Esophagus squamous epithelium (tissue), 5 donors: ENCODE measurements at places on chromosomes 3 and 15. TPM values are rescaled to one million over a fixed set of nuclear protein-coding genes. Genes with fewer than 3 reads are reported as not detected.

DNA sequence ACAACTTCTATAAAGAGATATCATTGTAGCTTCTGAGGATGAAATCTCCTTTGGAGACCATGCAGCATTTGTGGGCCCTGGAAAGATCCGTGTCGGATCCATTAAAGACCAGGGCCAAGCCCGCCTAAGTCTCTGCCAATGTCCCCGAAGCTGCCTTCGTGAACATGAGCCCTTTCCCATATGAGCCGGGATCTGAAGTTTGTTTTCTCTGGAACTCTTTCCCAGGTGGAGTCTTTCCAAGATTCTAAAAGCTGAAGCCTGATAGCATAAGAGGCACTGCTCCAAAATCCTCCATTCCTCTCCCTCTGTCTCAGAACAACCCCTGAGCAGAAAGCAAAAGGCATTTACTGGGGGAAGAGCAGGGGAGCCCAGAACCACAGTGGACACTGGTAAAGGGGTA, 274.6 kb downstream of the NTRK3 start:
- DNase-seq, result no peak
- H3K27me3 ChIP-seq, result no peaks in the 10 kb centered on the region
- no peaks in the 10 kb centered on the region for H3K36me3 ChIP-seq
- no peak overlapping the region for H3K4me3 ChIP-seq
- H3K4me1 ChIP-seq, result no peaks in the 10 kb centered on the region

GRCh38 chr15:70039917-70040316, 57.8 kb downstream of the TLE3 start:
- no peaks in the 10 kb centered on the region for H3K27me3 ChIP-seq
- H3K27ac ChIP-seq, result no peak overlapping the region
- no peak for DNase-seq
- H3K4me1 ChIP-seq, result no peaks in the 10 kb centered on the region
- no peak overlapping the region for H3K4me3 ChIP-seq

- no peaks in the 10 kb centered on the region for H3K36me3 ChIP-seq
- no peak for DNase-seq
- peaks cover 82% of the 10 kb centered on the region for H3K4me1 ChIP-seq
- no peak overlapping the region for H3K27ac ChIP-seq
- peaks cover 54% of the 10 kb centered on the region for H3K27me3 ChIP-seq
Measured at GRCh38 chr15:76340198-76340802, 3.7 kb downstream of the ISL2 start.

DNA sequence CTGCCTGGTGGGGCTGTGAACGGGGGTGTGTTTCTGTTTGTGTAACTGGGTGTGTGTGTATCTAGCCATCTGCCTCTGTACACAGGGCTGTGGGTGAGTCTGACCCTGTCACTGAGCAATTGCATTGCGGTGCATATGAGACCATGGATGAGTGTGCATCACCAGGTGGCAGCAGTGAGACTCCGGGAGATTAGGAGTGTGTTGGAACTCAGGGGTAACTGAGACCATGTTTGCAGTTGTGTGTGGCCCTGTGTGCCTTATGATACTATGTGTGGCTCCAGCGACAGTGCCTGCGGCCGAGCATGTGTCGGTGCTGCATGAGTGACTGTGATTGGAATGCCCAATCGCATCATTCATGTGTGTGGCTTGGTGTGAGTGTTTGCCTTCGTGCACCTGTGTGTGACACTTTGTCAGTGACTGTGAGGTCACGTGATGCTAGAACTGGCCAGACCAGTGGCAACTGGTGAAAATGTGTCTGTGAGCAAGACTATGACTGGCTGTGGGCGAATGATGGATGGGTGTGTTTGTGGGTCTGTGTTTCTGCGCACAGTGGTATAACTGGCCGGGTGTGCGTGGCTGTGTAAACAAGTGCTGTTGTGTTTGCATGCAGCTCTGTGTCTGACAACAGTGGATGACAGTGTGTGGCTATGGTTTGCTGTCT, 14.0 kb downstream of the VILL start:
- no peak overlapping the region for H3K27ac ChIP-seq
- H3K4me1 ChIP-seq, result peaks cover 31% of the 10 kb centered on the region
- no peak for DNase-seq
- no peak overlapping the region for H3K4me3 ChIP-seq

DNA sequence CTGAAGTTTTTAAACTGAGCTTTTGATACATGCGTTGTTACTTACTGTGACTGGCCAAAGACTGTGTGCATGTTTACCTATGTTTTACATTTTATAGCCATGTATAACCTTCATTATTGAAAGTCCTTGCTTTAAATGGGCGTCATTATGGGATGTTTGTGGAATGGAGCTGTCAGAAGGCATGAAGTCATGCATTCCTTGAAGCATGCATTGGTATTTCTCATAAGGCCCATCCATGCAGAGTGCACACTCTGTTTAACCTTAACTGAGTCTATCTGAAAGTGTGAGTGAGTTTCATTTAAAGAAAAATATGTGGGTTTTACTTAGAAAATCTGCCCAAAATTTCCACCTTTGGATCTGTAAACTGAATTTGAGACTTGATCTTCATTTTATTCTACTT, 51.1 kb downstream of the PSMD6 start:
- no peak for DNase-seq
- peak overlapping the region; percentile 3 for H3K27ac ChIP-seq
- H3K4me3 ChIP-seq, result no peak overlapping the region
- no peaks in the 10 kb centered on the region for H3K27me3 ChIP-seq
- H3K36me3 ChIP-seq, result no peaks in the 10 kb centered on the region
- H3K4me1 ChIP-seq, result peaks cover 96% of the 10 kb centered on the region

DNA sequence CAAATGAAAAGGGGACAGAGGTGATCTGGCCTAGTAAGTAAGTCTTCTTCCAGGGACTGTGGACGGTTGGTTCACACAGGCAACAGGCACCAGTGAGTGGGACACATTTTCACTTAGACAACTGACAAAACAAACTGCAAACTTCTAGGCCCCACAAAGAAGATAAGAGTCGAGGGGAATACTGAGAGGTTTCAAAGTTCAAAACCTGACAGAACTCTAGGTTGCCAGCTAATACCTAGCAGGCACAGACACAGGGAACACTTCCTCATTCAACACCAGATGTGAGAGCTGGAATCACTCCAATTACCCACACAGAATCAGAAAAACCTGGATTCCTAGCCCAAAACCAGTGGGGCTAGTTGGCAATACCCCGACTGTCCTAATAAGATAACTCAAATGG, 621.7 kb downstream of the ZPLD1 start:
- no peak overlapping the region for H3K27ac ChIP-seq
- no peak for DNase-seq
- H3K27me3 ChIP-seq, result no peaks in the 10 kb centered on the region
- H3K36me3 ChIP-seq, result no peaks in the 10 kb centered on the region
- H3K4me3 ChIP-seq, result no peak overlapping the region
- H3K4me1 ChIP-seq, result no peaks in the 10 kb centered on the region

The COLQ gene
- total RNA-seq, result 0.95 TPM

- no peak overlapping the region for H3K27ac ChIP-seq
- H3K36me3 ChIP-seq, result no peaks in the 10 kb centered on the region
- no peaks in the 10 kb centered on the region for H3K4me1 ChIP-seq
- DNase-seq, result no peak
- no peak overlapping the region for H3K4me3 ChIP-seq
Measured at GRCh38 chr15:75542386-75542797, 36.7 kb downstream of the PTPN9 start.

DNA sequence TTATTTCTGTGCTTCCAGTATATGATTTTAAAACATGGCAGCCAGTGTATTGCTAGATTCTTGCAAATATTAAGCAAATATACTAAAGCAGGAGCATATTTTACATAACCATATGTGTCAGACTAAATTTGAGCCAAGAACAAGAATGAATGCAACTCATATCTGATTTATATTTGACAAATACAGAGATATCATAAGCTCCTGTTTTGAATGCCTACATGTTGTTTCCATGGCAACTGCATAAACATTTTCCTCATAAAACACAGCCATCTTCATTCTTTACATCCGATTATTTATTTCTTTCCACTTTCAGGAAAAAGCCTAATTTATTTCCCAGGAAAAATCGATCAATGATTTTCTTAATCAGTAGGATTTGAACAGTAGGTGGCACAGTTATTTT, 172.2 kb upstream of the TSPAN3 start:
- no peaks in the 10 kb centered on the region for H3K36me3 ChIP-seq
- no peak for DNase-seq
- H3K27me3 ChIP-seq, result no peaks in the 10 kb centered on the region
- no peak overlapping the region for H3K4me3 ChIP-seq
- H3K4me1 ChIP-seq, result no peaks in the 10 kb centered on the region

The HCN4 gene
- not detected for total RNA-seq

The TGFBR2 gene
- total RNA-seq, result 21.3 TPM

DNA sequence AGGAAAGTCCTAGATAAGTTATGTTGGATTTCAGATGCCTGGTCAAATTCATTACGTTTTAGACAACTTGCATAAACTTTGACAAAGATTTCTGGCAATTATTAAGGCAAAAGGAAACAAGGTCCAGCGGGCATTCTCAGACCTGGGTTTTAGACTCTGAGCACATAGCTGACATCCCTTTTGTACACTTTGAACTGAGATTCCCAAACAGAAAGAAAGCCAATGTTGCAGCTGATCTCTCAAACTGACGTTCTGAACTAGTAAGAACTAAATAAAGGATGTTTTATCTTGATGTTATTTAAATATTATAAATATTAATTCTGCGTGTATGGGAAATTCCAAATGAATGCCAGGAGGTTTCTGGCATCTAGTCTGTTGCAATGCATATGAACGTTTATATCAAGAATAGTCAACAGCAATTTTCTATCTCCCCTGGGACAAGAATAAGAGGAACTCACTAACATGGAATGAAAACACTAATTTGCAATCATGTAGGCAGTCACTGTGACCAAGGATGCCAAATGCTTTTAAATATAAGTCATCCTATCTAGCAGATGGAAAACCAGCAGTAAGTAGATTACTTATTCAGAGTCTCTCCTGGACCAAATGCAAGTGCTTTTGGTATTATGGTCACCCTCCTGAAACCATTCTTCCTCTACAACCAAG, 202.1 kb downstream of the GREM1 start:
- DNase-seq, result no peak
- H3K4me1 ChIP-seq, result no peaks in the 10 kb centered on the region
- no peaks in the 10 kb centered on the region for H3K36me3 ChIP-seq
- H3K27ac ChIP-seq, result no peak overlapping the region
- H3K27me3 ChIP-seq, result no peaks in the 10 kb centered on the region

GRCh38 chr3:46186471-46187340, 21.4 kb downstream of the CCR1 start:
- H3K27ac ChIP-seq, result no peak overlapping the region
- H3K4me1 ChIP-seq, result no peaks in the 10 kb centered on the region
- H3K36me3 ChIP-seq, result no peaks in the 10 kb centered on the region
- H3K4me3 ChIP-seq, result no peak overlapping the region
- no peaks in the 10 kb centered on the region for H3K27me3 ChIP-seq
- no peak for DNase-seq

GRCh38 chr3:13160619-13161018, 87.4 kb upstream of the IQSEC1 start:
- no peaks in the 10 kb centered on the region for H3K27me3 ChIP-seq
- no peak overlapping the region for H3K27ac ChIP-seq
- no peak overlapping the region for H3K4me3 ChIP-seq
- no peak for DNase-seq
- no peaks in the 10 kb centered on the region for H3K4me1 ChIP-seq

- peak overlapping the region; percentile 87 for H3K4me3 ChIP-seq
- peaks cover 6% of the 10 kb centered on the region for H3K4me1 ChIP-seq
- H3K27me3 ChIP-seq, result no peaks in the 10 kb centered on the region
- peak overlapping the region; percentile 95 for H3K27ac ChIP-seq
Measured at GRCh38 chr15:63157891-63158431, 684 bp upstream of the RPS27L start.

The HYAL3 gene
- 5.7 TPM for total RNA-seq

The OIP5 gene
- total RNA-seq, result 2.7 TPM

GRCh38 chr3:115615001-115615814, 8.1 kb upstream of the GAP43 start:
- no peak for DNase-seq
- no peak overlapping the region for H3K27ac ChIP-seq
- H3K4me3 ChIP-seq, result no peak overlapping the region
- H3K27me3 ChIP-seq, result no peaks in the 10 kb centered on the region
- no peaks in the 10 kb centered on the region for H3K36me3 ChIP-seq

The C2CD4B gene
- total RNA-seq, result 0.15 TPM

DNA sequence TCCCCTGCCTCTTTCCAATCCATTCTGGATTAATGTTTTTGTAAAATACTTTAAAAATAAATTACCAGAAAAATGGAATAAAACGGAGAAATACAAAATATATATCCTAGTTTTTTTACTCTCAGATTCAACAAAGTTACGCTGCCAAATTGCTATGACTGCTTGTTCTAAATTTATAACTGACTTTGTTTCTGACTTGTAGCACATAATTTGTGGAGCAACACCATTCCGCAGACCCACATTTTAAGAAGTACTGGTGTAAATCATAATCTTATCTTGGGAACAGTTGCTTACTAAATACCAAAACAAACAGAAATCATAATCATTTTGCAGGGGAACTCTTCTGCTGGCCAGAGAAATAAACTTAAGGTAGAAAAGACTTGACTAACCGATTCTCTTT, 339.4 kb upstream of the CBLB start:
- H3K4me3 ChIP-seq, result no peak overlapping the region
- H3K27me3 ChIP-seq, result no peaks in the 10 kb centered on the region
- no peaks in the 10 kb centered on the region for H3K4me1 ChIP-seq
- no peak for DNase-seq

DNA sequence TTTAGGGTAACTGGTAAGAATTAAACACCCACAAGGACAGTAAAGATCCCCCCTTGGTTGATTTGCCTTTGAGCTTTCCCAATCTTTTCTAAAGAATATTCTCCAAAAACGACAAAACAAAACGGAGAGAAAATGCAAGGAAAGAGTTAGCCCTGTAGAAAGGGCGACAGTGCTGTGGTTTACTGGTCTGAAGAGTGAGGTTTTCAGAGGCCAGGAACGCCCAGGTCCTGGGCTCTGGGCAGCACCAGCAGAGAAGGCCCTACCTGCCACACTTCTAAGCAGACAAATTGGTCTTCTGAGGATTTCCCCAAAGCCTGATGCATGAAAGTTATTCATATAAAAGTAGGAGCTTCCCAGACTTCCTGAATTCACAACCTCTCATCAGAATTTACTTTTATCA, 119.3 kb downstream of the KCNMB2 start:
- H3K27ac ChIP-seq, result no peak overlapping the region
- H3K36me3 ChIP-seq, result no peaks in the 10 kb centered on the region
- DNase-seq, result no peak
- no peak overlapping the region for H3K4me3 ChIP-seq
- H3K4me1 ChIP-seq, result no peaks in the 10 kb centered on the region
